ENCODE measurements at places on chromosomes 7 and 10.
A peak's percentile ranks its signal among the peaks of the same experiment; 100 is the strongest.

DNA sequence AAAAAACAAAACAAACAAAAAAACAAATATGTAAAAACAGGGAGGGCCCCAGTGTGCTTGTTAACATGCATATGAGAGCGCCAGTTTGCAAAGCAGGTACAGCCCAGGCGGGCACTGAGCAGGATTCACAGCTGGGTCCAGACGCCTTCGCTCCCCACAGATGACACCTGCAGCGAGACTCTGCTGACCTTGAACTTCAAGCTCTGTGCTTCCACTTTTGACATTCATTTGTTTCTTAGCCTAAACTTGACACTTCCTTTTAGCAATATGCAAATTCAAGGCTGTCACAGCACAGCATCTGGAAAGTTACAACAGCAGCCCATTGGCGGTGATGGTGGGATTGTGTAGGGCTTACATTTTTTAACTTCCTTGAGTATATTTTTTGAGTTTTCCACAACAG, 88.8 kb upstream of the TNS3 start:
- no peak for DNase-seq

GRCh38 chr7:485188-486081, 34.2 kb downstream of the PDGFA start:
- DNase-seq: no peak

DNA sequence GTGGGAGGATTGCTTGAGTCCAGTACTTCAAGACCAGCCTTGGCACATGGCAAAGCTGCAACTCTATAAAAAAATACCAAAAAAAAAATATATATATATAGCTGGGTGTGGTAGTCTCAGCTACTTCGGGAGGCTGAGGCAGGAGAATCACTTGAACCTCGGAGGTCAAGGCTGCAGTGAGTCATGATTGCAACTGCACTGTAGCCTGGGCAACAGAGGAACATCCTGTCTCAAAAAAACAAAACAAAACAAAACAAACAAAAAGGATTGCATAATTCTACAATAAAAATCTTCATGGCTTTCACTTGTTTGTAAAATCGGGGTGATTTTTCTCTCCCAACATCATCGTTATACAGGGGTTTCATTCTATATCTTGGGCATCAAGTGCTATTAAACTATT, 35.1 kb downstream of the GUSB start:
- DNase-seq: no peak

GRCh38 chr10:120415709-120416330, 41.2 kb upstream of the PLPP4 start:
- no peak for DNase-seq

- DNase-seq: no peak
Observed at GRCh38 chr7:11317766-11318165, 344.1 kb downstream of the PHF14 start.

GRCh38 chr7:16743236-16743635, 10.3 kb upstream of the TSPAN13 start:
- DNase-seq: no peak

DNA sequence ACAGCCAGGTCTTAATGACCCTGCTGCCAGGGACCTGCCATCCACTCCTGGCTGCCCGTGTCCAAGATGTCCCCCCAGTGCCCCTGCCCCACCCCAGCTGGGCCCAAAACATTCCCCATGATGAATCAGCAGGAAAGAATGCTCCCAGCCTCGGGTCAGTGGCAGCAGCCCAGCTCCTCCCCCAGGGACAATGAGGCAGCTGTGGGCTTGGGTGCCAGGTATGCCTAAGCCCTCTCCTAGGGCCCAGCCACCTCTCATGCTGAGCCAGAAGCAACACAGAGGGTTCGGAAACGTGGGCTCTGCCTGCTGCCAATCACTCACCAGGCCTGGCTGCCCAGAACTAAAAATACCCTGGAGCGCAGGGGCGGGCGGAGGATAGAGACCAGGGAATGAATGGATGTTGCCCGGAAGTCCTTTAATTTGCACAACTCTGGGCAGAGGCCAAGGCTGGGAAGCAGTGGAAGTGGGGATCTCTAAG, 1.5 kb upstream of the LOXL4 start:
- no peak for DNase-seq

DNA sequence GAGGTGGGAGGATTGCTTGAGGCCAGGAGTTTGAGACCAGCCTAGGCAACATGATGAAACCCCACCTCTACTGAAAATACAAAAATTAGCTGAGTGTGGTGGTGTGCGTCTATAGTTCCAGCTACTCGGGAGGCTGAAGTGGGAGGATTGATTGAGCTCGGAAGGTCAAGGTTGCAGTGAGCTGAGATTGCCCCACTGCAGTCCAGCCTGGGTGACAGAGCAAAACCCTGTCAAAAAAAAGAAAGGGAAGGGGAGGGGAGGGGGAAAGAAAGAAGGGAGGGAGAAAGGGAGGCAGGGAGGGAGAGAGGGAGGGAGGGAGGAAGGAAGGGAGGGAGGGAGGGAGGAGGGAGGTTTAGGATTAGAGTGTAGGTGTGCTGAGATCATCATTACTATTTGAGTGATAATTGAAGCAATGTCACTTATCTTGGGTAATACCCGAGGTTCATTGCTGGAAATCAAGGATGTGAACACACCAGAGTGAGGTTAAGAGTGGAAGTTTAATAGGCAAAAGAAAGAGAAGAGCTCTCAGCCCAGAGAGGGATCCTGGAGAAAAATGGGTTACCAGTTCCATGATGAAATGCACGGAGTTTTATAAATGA, 27.6 kb downstream of the VCL start:
- no peak for DNase-seq

GRCh38 chr10:31274310-31274709, 44.7 kb upstream of the ZEB1 start:
- DNase-seq: no peak

DNA sequence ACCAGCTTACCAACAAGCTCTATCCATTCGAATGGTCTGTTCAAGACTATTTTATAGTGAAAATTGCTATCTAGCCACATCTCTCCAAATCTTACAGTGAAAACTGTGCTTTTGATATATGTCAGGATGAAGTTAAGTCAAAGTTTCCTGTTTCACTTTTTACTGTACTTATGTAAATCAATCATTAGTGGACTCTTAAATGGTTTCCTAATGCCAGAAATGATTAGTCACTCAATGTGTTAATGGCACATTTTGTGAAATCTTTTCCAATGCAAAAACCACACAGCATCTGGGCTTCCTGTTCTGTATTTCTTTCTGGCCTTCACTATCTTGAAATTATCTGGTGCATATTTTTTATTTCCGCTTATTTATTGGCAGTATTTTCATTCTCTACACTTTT, 87.3 kb upstream of the STEAP1B start:
- no peak for DNase-seq

DNA sequence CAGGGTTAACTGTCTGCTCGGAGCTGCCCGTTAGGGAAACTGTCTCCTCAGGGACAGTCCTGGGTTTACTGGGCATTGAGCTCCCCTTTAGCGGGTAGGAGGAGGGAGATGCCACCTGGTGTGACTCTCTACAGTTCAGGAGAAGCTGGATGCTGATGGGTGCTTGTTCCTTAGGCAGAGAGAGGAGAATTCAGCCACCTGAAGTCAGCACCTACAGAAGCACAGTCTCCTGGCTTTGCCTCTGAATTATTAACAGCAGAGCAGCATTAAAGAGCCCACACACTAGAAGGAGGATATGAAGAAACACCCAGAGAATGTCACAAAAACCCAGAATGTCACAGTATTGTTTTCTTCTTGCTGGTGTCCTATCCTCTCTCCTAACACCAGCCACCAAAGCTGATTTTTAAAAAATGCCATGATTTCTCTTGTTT, 696 bp downstream of the GIMAP4 start:
- DNase-seq: peak; percentile 15

DNA sequence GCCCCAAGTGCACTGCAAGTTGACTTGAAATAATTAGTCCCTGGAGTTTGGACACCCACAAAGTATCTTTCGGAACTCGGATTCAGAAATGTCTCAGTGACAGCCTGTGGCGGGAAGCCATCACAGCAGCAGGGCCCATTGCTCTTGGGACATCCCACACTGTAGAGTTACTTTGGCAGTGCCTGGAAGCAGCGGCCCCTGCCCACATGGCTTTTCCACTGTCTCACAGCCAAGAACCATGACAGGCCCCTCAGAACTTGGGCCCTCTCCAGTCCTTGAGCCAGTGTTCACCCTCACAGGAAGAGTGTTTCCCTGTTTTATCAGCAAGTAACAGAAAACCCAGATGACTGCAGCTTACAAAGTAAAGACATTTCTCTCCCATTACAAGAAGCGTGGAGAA, 477.0 kb upstream of the GALNT17 start:
- DNase-seq: no peak

DNA sequence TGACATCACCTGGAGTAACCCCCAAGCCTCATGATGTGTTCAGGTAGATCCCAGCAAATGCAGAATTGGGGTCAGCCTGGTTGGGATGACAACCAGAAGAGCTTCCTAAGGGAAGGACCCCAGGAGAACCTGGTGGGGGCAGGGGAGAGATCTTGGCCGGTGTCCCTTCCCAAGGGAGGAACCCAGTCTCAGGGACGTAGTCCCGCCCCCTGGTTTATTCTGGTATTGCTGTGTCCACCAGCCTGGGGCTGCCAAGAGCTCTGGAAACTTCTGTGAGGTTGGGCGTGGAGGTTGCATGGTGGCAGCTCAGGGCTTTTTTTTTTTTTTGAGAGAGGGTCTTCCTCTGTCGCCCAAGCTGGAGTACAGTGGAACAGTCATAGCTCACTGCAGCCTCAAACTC, 19.4 kb downstream of the GTF2IRD1 start:
- DNase-seq: no peak

DNA sequence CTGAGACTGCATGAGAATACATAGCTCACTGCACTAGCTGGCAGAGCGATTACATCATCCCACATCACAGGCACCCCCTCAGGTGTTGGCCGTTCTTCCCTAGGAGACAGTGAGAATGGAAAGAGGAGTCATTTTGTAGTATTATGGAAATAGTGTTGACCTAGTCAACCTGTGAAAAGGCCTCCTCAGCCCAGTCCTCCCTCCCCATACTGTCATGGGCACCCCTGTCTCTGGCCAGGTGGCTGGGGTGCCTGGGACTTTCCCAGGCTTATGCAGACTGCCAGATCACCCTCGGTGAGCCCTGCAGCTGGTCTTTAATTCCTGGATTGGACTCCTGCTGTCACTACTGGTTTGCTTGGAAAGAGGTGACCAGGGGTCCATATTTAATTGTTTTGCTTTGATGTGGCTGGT, 4.0 kb downstream of the INPP5A start:
- no peak for DNase-seq

- DNase-seq: no peak
Observed at GRCh38 chr10:4883079-4883739, 57.2 kb downstream of the AKR1E2 start.

DNA sequence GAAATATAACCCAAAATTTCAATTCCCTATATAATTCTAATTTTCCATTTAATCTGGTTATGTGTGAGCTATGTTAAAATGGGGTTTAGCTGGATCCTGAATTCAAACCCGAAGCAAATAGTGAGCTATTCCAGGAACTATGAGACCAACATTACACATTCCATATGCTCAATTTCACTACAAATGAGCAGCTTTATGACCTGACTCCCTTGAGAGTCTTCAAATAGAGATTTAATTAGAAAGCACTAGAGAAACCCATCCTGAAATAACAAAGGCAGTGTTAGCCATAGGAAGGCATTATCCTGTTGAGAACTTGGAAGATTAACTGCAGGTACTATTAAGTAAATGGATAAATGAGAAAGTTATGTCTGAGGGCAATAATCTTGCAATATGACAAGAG, 890.0 kb downstream of the GRM8 start:
- DNase-seq: no peak
